ENCODE measurements at places on chromosomes 6 and 20. TPM values are rescaled to one million over a fixed set of nuclear protein-coding genes. Genes with fewer than 3 reads are reported as not detected.

The TFB1M gene
- total RNA-seq = 47.6 TPM

The ZC3H12D gene
- total RNA-seq = 0.30 TPM

The LY6G6D gene
- not detected for total RNA-seq

The PTCHD4 gene
- total RNA-seq = 0.17 TPM

The BPIFB2 gene
- not detected for total RNA-seq

The TCF15 gene
- total RNA-seq = 0.24 TPM

The CUTA gene
- 223 TPM for total RNA-seq

The HLA-DOA gene
- 0.58 TPM for total RNA-seq

The TFAP2D gene
- not detected for total RNA-seq

DNA sequence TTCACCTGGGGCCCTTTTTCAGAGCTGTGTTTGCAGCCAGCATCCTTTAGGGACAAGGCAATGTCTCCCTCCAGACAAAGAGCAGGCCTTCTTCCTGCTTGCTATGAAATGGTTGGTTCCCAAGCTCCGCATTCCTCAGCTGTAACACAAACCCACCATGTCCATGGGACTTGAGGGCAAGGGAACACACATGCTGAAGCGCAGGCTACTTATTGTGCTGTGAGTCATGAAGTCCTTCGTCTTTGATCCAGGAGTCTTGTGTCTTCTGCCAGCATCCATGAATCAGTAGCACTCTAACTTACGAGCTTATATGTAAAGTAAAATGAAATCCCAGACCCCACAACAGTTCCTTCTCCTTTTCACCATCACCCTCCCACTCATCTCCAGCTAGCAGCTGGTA is 59.0 kb downstream of the ANKRD60 start:
- DNase-seq = no peak
- no peaks in the 10 kb centered on the region for H3K27me3 ChIP-seq
- no peaks in the 10 kb centered on the region for H3K36me3 ChIP-seq
- H3K27ac ChIP-seq = no peak overlapping the region

GRCh38 chr6:148497717-148498116 is 155.1 kb downstream of the SASH1 start:
- H3K4me1 ChIP-seq = peaks cover 13% of the 10 kb centered on the region
- H3K27ac ChIP-seq = no peak overlapping the region
- no peak for DNase-seq

GRCh38 chr6:118333772-118334171 is 214.3 kb upstream of the PLN start:
- H3K4me3 ChIP-seq = no peak overlapping the region
- H3K36me3 ChIP-seq = no peaks in the 10 kb centered on the region
- H3K27me3 ChIP-seq = peaks cover 10% of the 10 kb centered on the region
- H3K27ac ChIP-seq = no peak overlapping the region

GRCh38 chr20:48769069-48769983 is 58.5 kb downstream of the PREX1 start:
- no peak for DNase-seq
- H3K27ac ChIP-seq = no peak overlapping the region
- peaks cover 24% of the 10 kb centered on the region for H3K36me3 ChIP-seq
- peaks cover 6% of the 10 kb centered on the region for H3K4me1 ChIP-seq

DNA sequence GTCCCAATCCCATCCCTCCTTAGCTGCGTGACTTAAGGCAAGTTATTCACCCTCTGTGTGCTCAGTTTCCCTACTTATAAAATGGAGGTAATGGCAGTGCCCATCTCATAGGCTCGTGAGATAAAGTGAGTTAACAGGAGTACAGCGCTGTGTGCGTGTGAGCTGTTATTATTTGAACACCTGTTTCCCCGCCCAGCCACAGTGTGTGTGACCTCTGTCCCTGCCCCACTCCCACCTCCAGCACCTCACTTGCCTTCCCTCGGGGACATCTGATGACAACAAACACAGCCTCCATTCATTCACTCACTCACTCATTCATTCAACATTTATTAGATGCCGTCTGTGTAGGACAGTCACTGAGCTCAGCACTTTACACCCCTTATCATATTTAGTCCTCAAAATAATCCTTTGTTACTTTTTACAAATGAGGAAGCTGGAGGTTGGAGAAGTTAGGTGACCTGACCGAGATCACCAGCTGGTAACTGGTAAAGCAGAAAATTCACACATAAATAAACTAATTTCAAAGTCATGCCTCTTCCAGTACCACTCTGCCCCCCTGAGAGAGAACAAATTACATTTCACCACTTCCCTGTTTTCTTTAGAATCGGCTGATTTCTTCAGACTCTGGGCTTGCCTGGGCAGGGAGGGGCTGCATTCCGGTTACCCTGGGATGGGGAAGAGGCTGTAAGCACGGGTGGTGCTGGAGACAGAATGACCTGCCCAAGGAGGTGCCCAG is 58.6 kb downstream of the CPNE5 start:
- no peak overlapping the region for H3K4me3 ChIP-seq
- H3K27ac ChIP-seq = no peak overlapping the region
- no peaks in the 10 kb centered on the region for H3K27me3 ChIP-seq
- no peaks in the 10 kb centered on the region for H3K4me1 ChIP-seq
- no peak for DNase-seq

GRCh38 chr6:144315226-144315980 is 30.3 kb downstream of the UTRN start:
- H3K4me1 ChIP-seq = no peaks in the 10 kb centered on the region
- no peaks in the 10 kb centered on the region for H3K36me3 ChIP-seq
- H3K27ac ChIP-seq = no peak overlapping the region
- no peaks in the 10 kb centered on the region for H3K27me3 ChIP-seq
- no peak overlapping the region for H3K4me3 ChIP-seq
- DNase-seq = no peak

- no peaks in the 10 kb centered on the region for H3K36me3 ChIP-seq
- no peak overlapping the region for H3K4me3 ChIP-seq
- H3K27me3 ChIP-seq = no peaks in the 10 kb centered on the region
- DNase-seq = no peak
- H3K4me1 ChIP-seq = no peaks in the 10 kb centered on the region
Measured at GRCh38 chr6:111813237-111813636, 60.0 kb downstream of the FYN start.

DNA sequence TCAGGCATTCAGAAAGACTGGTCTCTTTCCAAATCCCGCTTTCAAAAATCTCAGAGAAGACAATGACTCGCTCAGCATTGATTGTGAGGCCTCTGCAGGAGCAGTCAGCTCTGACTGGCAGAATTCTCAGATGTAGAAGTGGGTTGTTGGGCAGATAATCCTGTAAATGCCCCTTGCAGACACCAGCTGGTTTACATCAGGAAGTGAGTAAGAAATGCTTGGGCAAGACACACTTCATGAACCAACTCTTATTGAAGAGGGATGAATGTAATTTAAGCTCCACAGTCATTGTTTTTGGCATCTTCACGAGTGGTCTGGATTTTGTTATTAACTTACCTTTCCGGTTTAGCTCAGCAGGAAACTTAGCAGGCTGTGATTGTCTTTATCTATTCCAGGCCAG is 166.6 kb downstream of the PLCB4 start:
- no peak overlapping the region for H3K27ac ChIP-seq
- no peaks in the 10 kb centered on the region for H3K36me3 ChIP-seq
- H3K4me1 ChIP-seq = peaks cover 8% of the 10 kb centered on the region
- H3K4me3 ChIP-seq = no peak overlapping the region
- H3K27me3 ChIP-seq = no peaks in the 10 kb centered on the region

DNA sequence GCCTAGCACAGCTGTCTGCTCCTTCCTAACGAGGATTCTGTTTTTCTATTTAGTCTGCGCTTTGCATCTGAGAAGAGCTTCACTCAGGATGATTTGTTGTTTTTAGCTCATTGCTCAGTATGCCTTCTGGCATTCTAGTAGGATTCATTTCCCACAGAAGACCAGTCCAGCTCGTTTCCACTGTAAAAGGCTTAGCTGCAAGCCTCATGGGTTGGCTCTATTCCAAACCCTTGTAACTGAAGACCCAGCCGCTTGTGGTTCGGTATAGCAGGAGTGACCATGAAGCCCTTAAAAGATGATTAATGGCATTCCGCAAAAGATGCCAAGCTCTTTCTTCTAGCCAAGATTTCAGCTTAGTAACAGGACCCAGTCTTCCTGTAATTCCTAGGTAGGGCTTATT is 7.2 kb downstream of the ADGRF1 start:
- DNase-seq = peak; percentile 37
- H3K4me3 ChIP-seq = no peak overlapping the region
- no peaks in the 10 kb centered on the region for H3K36me3 ChIP-seq

- peaks cover under 1% of the 10 kb centered on the region for H3K36me3 ChIP-seq
- H3K27ac ChIP-seq = no peak overlapping the region
- H3K4me3 ChIP-seq = no peak overlapping the region
- H3K4me1 ChIP-seq = peaks cover 6% of the 10 kb centered on the region
- no peaks in the 10 kb centered on the region for H3K27me3 ChIP-seq
- peak; percentile 15 for DNase-seq
Measured at GRCh38 chr6:135044639-135045038, 10.0 kb downstream of the HBS1L start.

All from A673 (cell line).